ENCODE measurements at places on chromosomes 16 and 17.

GRCh38 chr16:4176906-4177417, 60.7 kb upstream of the ADCY9 start:
- DNase-seq, result peak; percentile 52

DNA sequence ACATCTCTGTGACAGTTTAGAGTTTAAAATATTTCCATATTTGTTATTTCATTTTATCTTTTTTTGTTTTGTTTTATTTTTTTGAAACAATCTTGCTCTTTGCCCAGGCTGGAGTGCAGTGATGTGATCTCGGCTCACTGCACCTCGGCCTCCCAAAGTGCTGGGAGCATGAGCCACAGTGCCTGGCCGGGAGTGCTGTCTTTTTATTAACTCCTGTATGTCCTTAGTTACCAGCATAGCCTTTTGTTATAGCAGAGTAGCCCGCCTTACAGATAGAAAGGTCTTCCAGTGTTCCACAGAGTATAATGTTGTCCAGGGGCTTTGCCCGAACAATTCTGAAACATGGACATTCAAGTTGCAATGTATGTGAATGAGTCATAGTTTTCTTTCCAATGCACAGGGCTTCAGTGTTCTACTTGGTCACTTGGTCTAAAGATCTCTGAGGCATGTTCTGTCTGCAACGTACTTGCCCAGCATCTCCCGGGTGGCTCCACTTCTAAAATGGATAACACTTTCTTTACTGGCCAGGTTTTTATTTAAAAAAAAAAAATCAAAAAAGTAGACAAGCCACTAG, 125.6 kb downstream of the KCNJ18 start:
- DNase-seq, result no peak

DNA sequence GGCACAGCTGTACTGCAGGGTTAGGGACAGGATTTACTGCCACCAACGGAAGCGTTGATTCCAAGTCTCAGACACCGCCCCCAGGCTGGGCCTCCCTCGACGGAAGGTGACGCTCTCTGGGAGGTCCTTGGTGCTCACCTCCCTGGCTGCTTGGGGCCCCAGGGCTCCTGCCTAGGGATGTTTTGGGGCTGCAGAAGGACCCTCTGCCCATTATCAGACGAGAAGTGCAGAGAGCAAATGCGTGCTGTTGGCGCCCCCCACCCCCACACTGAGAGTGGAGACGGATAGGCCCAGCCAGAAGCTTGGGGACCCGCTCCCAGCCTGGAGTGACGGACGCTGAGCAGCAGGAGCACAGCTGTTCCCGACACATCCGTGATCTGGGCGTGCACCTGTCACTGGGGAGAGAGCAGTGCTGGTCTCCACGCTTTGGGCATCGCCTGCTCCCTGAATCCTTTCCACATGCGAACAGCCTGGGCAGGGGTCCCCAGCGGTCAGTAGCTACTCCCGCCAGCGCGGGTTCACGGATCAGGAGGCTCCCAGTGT, 5.1 kb upstream of the SOX8 start:
- no peak for DNase-seq

GRCh38 chr17:80956321-80957190, 35.1 kb upstream of the CHMP6 start:
- DNase-seq, result no peak

- DNase-seq, result no peak
These were observed 14.1 kb upstream of the TNS4 start for GRCh38 chr17:40515491-40516041.

GRCh38 chr17:16428098-16428882, 12.9 kb downstream of the TRPV2 start:
- no peak for DNase-seq

DNA sequence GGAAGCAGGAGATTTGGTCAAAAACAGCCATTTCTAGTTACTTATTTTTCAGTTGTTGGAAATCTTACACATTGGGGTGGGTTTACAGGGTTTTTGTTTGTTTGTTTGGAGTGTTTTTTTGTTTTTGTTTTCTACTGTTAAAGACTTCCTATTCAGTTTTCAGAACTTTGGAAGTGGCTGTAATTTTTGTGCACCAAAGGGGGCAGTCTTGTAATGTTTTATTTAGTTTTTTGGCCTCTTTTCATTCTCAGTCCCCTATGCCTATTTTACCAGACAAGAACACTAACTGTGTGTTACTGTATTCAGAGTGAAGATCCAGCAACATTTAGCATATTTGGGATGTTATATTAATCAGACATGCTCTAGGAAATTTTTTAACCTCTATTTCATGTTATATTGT, 20.6 kb downstream of the TPPP3 start:
- no peak for DNase-seq

DNA sequence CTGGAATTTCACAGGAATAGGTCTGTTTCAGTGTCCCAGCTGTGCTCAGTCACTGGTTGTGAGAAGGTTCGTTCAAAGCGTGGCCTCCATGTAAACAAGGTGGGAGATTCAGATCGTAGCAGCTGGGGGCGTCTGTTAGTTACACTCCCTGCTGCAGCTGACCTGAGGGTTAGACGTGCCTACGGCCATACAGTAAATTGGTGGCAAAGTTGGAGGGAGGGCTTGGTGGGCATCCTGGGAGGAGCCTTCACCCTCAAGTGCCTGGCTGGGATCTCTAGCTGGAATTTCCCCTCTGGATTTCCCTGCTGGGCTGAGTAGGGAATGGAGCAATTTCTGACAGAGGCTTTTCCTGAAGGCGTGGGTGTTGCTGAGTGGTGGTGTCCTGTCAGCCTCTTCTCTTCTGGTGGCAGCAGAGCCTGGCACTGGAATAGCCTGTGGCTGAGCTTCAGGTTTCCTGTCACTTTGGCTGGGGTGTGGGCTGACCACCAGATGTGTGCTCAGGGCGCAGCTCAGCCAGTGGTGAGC, 6.4 kb downstream of the FCSK start:
- DNase-seq, result no peak

DNA sequence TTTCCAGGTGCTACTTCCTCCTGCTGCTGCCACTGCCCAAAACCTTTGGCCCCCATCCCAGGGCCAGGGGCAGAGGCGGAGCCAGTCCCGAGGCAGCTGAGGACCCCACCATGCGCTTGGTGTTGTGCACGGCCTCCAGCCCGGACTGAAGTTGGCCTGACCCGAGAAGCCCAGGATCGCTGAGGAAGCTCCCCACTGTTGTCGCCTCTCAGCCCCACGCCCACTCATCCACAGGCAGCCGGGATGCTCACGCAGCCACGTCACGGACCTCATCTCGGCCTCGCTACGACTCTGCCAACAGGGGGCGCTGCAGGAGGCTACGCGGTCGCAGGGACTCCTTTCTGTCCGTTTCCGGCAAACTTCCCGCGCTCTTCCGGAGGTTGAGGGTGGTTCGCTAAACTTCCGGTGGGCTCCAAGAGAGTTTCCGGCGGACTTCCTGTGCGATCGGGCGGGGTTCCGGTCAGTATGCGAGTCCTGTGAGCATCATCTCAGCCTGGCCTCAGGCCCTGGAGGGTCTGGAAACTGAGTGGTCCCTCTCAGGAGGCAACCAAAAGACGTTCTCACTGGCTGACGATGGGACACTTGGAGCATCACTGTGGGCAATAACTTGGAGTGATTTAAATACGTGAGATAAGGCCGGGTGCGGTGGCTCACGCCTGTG, 12.4 kb downstream of the ZG16B start:
- DNase-seq, result no peak

DNA sequence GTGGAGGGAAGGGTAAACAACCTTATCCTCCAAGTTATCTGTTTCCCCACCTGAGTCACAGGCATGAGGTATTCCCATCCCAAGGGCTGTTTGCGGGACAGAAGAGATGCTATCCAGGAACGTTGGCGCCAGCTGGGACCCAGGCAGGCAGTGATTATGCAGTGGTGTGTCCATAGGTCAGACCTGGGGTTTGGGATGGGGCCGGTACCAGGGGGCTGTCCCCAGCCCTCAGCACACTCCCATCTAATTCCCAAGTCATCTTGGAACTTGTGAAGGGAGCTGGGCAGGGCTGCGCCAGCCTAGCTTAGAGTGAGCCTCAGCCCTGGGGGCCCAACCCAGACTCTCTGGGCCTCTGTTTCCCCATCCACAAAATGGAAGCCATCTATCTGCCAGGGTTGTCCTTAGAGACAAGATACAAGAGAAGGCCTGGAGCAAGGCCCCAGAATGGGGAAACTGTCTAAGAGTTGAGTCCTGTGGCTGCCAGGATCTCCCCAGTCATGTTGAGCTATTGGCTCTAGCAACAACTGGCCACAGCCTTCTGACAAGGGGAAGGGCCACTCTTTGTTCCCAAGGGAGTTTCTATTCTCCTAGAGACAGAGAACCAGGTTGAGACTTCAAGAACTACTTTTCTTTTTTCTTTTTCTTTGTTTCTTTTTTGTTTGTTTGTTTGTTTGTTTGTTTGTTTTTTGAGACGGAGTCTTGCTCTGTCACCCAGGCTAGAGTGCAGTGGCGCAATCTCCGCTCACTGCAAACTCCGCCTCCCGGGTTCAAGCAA, 9.8 kb upstream of the JUP start:
- no peak for DNase-seq

GRCh38 chr17:18327093-18327492, 12.0 kb downstream of the SMCR8 start:
- DNase-seq, result no peak

DNA sequence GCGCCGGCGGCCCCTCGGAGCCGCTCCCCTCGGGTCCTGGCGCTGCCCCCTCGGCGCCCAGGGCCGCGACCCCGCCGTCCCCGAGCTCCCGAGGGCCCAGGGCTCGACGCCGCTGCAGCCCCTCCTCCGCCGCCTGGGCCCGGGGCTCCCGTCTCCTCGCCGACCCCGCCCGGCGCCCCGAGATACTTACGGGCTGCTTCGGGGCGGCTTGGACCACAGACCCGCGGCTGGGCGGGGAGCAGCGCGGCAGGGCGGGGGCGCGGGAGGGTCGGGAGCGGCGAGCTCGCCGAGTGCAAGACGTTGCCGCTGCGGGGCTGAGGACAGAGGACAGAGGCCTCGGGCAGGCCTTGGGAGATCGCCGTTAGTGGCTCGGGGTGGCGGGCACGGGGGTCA, 290 bp downstream of the TOB1 start:
- DNase-seq, result no peak

Data from foreskin keratinocyte (primary cell).